Hippocampal formation (tissue), 2 donors: ENCODE measurements at places on chromosomes 11 and 22.

DNA sequence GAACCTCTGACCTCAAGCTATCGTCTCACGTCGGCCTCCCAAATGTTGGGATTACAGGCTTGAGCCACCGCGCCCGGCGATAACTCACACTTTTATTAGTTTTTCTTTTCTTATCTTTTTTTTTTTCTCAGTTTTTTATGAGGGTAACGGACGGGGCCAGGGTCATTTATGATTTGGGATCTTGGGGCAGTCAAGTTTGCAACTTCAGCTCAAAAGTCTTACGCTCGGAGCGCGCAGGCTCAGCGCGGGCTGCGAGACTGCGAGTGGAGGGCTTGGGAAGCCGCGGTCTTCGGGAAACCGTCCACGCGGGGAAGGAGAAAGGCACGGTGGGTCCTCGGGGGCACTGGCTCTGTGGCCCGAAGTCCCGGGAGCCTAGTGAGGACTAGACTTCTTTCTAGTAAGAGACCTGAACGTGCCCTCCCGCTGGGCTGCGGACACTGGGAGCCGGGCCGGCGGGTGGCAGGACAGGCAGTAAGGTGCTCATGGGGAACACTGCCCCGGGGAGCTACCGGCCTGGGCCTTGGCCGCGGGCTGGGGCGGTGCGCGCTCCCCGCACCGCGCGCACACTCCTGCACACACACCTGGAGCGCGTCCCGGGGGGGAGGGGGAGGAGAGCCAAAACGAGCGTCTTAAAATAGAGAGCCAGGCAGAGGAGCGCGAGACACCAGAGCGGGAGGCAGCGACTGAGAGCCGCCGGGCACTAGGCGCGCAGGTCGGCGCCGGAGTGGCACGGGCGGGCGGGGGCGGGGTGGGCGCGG is 476 bp upstream of the BARX2 start:
- no peak for DNase-seq

DNA sequence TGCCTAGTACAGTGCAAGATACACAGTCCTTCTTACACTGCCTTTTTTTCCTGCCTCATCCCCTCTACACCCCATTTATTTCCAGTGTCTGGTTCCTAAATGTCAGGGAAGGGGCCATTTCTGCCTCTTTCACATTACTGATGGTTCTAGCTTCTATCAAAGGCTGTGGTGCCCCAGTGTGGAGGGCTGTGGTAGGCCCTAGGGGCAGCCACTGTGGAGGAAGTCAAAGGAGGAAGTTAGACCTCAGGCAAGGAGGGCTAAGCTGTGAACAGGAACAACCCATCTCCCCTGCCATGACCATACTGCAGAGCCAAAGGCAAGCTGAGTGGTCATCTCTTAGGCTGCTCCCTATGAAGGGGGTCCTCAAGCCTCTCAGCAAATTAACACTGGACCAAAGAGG is 81.9 kb upstream of the CRTAM start:
- DNase-seq = peak; percentile 22

- DNase-seq = no peak
Measured at GRCh38 chr11:17612221-17613188, 65.4 kb downstream of the OTOG start.

GRCh38 chr11:132638423-132638822 is 893.9 kb downstream of the OPCML start:
- DNase-seq = no peak
